ENCODE measurements at places on chromosomes 6 and 20.

DNA sequence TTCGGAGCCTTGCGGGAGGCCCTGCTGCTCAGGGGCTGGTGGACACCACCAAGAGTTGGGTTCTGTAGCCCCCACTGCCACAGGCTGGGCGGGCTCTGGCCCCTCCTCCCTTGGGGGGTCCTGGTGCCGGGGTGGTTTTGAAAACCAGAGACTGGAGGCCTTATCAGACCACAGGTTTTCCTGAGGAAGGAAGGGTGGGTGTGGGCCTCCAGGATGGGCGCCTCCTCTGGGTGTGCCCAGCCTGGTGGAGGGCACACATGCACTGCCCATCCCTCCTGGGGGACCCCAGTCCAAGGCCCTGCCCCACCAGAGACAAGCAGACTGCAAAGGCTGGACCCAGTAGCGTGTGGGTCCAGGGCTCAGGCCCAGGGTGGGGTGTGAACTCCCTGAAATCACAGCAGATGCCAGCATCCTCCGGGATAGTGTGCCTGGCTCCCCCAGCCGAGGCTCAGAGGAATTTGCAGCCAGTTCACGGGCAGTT is 13.5 kb upstream of the ZBTB46 start:
- DNase-seq = no peak

DNA sequence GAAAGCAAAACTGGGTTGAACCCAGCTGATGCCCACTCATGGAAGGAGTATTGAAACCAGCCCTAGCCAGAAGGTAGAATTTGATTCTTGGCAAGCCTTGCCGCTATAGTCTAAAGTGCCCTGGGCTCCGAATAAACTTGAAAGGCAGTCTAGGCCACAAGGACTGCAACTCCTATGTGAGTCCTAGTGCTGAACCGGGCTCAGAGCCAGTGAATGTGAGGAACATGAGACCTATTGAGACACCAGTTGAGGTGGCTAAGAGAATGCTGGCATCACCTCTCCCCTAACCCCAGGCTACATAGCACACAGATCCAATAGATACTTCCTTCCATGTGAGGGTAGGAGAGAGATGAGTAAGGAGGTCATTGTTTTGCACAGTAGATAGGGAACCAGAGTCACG is 3.5 kb upstream of the DEFB110 start:
- no peak for DNase-seq

DNA sequence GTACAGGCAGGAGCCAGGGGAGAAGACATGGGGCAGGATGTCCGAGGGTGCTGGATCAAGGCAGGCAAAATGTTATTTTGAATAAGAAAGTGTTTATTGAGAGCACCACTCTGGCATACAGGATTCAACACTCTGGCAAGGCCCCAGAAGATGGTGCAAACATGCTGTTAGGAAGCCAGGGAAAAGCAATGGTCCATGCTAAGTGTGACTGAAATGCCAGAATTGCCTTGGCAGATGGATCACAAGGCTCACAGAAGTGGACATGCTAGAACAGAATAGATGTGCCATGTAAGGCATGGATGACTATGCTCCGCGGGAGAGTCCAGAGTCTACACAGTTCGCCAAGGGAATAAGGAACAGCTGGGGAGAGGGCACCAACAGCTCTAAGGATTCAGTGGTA is 54.6 kb downstream of the QRSL1 start:
- no peak for DNase-seq

DNA sequence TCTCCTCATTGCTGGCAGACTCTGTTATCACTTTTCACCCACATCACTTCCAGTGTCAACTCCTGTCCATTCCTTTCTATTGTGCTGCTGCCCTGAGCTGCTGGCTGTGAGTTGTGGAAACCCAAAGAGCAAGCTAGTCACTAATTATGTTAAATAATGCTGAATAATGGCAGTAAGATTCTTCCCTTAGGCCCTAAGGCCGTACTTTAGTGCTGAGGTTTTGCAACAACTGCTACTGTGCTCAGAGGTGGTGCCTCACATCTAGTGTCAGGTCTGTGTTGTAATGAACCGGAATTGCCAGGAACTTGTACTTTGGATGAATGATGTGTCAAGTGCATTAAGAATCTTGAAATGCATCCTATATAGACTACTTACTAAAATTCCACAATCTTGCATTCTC is 372.2 kb upstream of the RNF217 start:
- no peak for DNase-seq

DNA sequence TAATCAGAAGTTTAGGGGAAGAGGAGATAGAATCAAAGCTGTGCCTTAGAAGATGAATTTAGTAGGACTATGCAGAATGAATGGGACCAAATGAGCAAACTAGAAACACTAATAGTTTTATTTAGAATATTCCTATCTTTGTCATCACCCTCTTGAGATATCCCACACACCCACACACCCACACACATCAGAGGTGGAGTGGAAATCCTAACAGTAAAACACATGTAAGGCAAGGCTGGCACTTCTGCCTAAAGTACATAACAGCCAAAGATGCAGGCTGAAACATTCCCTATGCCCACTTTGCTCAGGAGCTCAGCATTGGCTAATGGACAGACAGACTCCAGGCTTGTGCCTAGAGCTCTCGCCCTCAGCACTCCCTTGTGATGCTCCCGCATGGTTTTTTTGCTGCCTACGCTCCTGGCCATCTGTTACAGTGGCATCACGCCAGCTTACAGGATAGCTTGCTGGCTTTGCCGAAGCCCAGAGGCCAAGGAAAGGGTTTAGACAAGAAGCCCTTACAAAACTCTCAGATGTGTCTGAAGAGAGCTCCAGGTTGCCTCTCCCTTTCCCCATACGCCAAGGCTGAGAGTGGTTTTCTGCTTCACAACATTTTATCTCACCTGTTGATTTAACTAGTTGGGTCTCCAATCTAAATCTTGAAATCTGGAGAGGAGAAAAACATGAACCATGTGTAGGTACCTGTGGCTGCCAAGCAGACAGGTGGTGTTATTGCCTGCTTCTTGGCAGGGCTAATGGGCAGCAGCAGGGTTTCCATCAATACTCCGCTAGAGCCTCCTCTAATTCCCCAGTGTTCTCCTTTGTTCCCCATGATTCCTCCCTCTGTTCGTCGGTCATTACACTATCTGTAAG is 282.6 kb upstream of the ID4 start:
- DNase-seq = no peak

DNA sequence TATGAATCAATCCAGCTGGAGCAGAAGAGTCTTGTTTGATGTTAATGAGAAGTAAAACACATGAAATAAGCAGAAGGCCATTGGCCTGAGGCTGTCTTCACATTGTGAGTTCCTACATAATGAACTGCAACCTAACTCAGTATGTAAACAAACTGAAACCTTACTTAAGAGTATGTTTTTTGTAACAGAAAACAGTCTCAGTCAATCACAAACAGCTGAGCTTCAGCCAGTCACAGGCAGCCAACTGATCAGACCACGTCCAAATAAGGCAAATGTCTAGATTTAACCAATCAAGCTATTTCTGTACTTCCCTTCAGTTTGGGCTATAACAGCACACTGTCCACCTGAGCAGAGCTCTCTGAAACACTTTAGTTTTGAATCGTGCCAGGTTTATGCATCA is 234.7 kb downstream of the TRDN start:
- no peak for DNase-seq

DNA sequence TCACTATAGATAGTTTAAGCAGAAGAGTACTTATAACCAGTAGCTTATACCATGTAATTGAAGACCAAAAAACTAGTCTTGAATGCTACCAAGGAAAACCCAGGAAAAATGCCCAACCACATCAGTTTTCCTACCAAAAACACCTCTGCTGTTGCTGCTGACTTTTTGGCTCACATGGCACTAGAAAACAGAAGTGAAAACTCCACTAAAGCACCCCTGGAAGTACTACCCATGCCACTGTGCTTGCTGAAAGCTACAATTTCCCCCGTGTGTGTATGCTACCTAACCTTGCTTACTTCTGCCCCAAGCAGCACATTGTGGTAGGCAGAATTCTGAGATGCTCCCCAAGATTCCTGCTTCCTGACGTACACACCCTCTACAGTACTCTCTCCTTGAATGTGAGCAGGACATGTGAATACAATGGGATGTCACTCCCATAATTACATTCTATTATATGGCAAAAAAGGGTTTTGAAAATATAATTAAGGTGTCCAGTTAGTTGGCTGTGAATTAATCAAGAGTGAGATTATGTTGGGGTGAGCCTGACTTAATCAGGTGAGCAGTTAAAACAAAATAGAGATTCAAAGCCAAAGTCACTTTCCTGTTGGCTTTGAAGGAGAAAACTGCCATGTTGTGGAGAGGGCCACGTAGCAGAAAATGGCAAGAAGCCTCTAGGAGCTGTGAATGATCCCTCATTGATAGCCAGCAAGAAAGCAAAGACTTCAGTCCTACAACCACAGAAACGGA is 209.8 kb upstream of the MARCKS start:
- DNase-seq = no peak

GRCh38 chr20:1035466-1035865 is 33.4 kb upstream of the RSPO4 start:
- DNase-seq = no peak

DNA sequence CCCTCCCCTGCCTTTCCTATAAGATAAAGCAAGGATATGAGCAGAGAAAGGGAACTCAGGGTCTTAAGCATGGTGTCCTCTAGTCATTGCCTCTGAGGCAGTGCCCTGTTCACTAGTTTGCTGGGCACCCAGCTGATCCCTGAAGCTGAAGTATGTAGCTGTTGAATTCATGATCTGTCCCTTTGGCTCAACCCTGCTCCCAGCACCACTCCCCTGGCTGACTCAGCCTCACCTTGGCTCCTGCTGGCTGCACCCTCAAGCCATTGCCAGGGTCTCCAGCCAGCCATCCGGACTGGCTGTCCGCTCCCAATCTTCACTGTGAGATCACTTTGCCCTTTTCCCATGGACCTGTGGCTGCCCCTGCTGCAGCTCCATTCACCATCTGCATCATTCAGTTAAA is 25.9 kb upstream of the UST start:
- DNase-seq = no peak

GRCh38 chr6:101537753-101538316 is 144.3 kb downstream of the GRIK2 start:
- no peak for DNase-seq

All from CD4-positive, CD25-positive, alpha-beta regulatory T cell (primary cell).